ENCODE measurements at places on chromosomes 1 and 21.
A peak's percentile ranks its signal among the peaks of the same experiment; 100 is the strongest.

GRCh38 chr1:156839426-156840109 is 19.3 kb downstream of the INSRR start:
- peak; percentile 30 for DNase-seq

DNA sequence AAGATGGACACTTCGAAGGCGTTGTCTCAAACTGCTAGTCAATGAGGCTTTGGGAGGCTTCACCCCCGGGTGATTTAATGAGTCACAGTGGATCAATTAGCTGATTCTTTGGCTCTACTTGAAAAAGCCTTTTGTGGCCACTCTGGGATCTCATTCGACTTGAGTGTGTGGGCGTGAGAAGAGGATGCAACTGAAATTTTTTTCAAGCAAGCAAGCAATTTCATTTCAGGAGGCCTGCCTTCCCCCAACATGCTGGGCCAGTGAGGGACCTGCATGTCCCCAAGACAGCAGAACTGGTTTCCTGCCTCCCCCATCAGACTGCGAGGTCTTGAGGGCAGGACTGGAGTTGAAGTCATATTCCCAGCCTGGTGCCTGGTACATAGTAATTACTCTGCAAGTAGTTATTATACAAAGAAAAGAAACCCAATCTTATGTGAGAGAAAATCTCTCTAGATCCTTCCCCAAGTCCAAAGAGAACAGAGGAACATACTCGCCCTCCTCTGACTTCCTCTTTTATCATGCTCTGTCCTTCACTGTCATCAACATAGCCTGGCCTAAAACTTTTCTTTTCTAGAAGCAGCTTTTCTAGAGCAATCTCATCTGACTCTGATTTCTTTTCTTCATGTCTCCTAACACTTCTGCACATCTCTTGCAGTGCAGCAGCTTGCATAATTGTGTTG is 22.7 kb downstream of the SYT6 start:
- no peak for DNase-seq

DNA sequence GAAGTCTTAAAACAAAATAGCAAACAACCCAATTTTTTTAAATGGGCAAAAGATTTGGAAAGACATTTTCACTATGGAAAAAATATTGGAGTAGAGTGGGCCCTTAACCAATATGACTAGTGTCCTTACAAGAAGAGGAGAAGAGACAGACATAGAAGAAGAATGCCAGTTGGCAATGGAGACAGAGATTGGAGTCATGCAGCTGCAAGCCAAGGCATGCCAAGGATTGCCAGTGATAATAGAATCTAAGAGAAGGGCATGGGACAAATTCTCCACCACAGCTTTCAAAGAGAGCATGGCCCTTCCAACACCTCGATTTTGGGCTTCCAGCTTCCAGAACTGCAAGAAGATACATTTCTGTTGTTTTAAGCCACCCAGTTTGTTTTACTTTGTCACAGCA is 92.7 kb downstream of the RGS2 start:
- DNase-seq: no peak

DNA sequence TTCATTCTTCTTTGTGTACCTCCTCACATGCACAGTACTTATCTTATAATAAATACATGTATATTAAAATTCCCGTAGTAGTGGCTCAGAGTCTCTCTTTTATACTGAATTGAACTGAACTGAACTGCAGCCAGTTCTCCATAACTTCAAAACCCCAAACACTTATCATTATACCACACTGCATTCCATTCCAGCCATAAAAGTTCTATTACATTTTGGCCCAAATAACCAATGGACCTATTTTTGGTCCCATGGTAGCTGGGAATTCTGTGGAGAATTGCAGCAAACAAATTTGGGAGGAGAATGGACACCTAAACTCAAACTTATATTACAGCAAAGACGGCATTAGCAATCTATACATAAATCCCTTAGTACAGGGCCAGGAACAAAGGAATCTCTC is 86.6 kb upstream of the C1orf87 start:
- no peak for DNase-seq

GRCh38 chr1:6517435-6517851 is 26.0 kb upstream of the PLEKHG5 start:
- DNase-seq: no peak

DNA sequence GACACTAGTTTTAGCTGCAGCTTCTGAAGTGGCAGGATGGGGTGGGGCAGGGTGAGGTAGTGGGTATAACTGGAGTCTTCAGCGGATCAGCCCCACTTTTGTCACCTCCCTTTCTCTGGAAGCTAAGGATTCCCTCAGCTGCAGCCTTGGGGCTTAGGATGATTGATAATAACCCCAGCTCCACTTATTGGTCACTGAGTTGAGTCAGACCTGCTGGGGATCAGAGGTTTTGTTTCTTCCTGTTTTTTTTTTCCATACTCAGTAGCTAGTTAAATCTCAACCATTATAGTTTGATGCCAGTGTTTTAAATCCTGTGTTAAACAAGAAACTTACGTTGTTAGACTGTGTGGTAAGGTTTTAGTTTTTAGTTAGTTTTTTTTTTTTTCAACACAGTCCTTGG is 57.2 kb downstream of the LAMC1 start:
- no peak for DNase-seq

- DNase-seq: no peak
Observed at GRCh38 chr21:17003258-17003615, 509.6 kb upstream of the CXADR start.

DNA sequence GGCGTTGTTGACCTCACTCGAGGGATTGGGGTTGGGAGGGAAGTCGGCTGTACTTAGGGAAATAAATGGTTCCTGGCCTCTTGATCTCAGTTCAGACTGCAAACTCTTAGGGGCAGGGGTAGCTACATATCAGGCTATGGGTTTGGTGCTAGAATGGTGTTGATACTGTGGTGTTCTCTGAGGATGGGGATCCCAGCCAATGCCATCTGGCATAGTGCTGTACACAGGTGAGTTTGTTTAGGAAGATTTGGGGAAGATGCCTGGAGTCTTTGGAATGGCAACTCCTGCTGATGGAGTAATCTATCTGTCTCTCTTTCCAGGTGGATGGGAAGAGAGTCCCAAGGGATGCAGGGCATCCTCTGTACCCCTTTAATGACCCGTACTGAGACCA is 14.3 kb upstream of the NASP start:
- DNase-seq: no peak

GRCh38 chr21:45452696-45453307 is 47.8 kb downstream of the COL18A1 start:
- no peak for DNase-seq

DNA sequence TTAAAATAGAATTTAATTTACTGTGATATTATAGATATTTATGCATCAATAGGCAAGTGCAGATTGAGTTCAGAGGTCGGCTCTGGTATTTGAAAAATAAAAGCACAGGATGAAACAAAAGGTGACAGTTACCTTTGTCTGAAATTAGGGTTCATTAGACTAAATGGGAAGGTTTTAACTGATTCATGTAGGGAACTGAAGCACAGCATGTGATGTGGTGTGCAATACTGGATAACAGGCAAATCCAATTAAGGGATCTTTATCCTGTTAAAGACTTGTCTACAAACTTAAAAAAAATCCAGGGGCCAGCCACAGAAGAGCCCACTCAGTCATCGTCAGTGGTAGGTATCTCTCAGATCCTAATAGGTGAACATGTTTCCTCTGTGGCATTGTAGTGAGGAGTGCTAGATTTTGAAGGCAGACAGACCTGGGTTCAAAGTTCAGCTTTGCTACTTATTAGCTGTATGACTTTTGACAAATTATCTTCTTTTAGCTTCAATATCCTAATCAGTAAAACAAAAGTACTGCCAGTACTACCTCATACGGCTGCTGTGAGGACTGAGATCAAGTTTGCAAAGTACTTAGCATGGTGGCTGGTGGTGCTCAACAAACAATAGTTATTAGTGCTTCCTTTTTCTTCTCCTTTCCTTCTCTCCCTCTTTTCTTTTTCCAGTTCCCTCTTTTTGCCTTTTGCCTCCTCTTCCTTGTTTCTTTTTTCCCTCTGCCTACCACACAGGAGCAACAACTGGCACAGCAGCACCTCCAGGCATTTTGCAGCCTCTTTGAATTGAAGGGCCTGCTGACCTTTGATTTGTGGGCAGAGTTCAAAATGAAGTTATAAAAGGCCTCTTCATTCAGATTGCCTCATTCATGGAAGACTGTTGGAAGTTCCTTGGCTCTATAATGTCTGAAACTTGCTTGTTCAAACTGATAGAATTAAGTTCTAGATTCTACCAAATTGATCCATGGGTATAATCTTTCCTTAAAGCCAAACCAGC is 44.9 kb upstream of the FOXD3 start:
- DNase-seq: no peak

DNA sequence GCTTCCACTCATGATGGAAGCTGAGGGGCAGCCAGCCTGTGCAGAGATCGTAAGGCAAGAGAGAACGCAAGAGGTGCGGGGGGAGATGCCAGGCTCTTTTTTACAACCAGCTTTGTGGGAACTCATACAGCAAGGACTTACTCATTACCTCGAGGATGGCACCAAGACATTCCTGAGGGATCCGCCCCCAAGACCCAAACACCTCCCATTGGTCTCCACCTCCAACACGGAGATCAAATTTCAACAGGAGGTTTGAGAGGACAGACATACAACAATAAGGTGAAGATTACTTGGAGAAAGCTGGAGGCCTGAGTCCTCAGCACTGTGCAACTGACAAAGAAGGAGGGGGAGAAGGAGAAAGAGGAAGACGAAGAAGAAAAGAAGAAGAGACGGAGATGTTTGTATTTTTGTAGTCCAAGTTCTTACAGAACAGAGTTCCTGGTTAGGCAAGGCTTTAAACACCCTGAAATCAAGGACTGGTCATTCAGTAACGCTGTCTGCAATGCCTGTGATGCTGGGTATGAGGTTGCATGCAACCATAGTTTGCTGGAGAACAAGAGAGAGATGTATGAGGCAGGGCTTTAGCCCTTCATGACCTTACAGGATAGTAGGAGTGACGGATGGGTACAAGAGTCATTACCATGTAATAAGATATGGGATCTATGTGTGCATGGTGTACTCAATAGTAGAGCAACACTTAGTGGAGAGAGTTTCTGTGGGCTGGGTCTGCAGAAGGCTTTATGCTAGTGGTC is 19.7 kb upstream of the GALNT2 start:
- no peak for DNase-seq

DNA sequence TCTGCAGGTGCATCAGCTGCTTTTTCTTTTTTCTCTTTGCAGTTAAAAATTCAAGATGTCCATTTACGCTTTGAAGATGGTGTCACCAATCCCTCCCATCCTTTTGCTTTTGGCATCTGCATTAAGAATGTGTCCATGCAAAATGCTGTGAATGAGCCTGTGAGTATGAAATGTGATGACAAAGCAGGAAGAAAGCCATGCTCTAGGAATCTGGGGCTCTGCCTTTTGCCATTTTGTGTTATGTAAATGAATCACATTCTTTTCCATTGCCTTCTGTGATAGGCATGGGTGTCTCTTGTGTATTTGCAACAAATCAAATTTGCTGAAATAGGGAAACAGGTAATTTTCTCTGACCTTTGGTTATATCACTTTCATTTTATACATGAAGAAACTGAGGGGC is 19.4 kb downstream of the VPS13D start:
- DNase-seq: no peak

DNA sequence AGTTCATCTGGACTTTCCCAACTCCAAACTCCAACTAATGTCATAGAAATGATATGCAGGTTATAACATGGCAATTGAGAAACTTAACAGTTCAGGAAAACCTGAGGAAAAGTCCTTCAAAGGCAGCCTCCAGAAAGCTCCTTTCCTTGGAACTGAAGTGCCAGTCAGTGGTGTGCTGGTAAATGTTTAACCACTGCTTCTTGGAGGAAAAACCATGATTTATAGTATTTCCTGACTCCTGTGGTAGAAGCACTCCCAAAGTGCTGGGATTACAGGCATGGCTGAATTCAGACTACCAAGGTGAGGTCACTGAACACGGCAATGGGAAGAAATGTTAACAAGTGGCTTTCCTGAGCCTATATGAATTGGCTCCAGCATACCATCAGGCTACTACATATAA is 26.7 kb upstream of the ZNHIT6 start:
- DNase-seq: no peak

- no peak for DNase-seq
Observed at GRCh38 chr1:179066471-179066870, 15.4 kb upstream of the TOR3A start.

DNA sequence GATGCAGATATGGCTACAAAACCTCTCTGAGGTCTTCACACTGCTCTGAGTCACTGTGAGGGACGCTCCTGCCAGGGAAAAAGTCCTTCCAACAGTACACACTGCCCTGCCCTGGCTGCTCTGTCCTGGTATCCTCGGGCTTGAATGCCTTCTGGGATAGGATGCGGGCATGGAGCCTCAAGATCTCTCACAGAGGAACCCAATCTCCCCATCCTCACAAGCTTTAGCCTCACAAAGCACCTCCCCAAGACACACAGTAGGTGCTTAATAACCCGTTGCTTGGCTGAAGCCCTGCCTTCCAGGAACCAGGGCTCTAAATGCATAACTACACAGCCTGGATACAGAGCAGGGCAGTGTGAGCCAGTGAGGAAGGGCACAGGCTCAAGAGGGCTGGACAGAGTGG is 9.2 kb downstream of the RAP1GAP start:
- no peak for DNase-seq

GRCh38 chr21:40512590-40512989 is 334.4 kb downstream of the DSCAM start:
- no peak for DNase-seq

GRCh38 chr1:18542351-18542750 is 61.6 kb downstream of the KLHDC7A start:
- DNase-seq: peak; percentile 55

GRCh38 chr1:43651188-43651587 is 1.2 kb downstream of the KDM4A start:
- no peak for DNase-seq

All from NCI-H1092 treated with DMSO at 0.1 percent for 48 hours (cell line).